GM23338 (cell line): ENCODE measurements at places on chromosomes 12 and 14. TPM values are rescaled to one million over a fixed set of nuclear protein-coding genes. Genes with fewer than 3 reads are reported as not detected.
A peak's percentile ranks its signal among the peaks of the same experiment; 100 is the strongest.

PTPN11 gene
- 71.9 and 87.0 TPM in 2 replicates for polyA plus RNA-seq

SRP54 gene
- 53.4 and 60.4 TPM in 2 replicates for polyA plus RNA-seq

ZNF891 gene
- polyA plus RNA-seq, result 1.6 and 1.8 TPM in 2 replicates

BATF gene
- polyA plus RNA-seq, result not detected in 2 replicates

OR4E2 gene
- polyA plus RNA-seq, result not detected in 2 replicates

PPFIA2 gene
- 3.0 and 5.4 TPM in 2 replicates for polyA plus RNA-seq

DNA sequence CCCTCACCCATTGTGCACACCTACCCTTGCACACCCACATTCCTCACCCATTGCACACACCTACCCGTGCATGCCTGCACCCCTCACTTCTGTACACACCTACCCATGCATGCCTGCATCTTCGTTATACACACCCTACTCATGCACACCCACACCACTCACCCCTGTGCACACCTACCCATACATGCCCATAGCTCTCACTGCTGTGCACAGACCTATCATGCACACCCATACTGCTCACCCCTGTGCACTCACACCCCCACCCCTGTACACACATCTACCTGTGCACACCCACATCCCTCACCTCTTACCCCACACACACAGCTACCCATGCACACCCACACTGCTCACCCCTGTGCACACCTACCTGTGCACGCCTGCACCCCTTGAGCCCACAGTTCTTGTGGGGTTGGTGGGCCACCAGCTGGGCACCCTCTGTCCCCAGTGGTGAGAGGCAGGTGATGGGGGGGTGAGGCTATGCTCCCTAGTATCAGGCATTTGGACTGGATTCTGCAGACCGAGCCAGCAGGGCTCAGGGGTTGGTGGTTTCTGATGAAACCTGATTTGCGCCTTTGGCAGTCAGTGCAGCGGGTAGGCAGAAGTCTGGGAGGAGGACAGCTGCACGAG lies 15.6 kb downstream of the CEP170B start:
- no peak for DNase-seq
- no peaks in the 10 kb centered on the region for H3K4me1 ChIP-seq
- H3K36me3 ChIP-seq, result no peaks in the 10 kb centered on the region

GRCh38 chr14:95761436-95761835 lies 47.5 kb upstream of the TCL1A start:
- H3K27me3 ChIP-seq, result no peaks in the 10 kb centered on the region
- no peak overlapping the region for H3K4me3 ChIP-seq
- DNase-seq, result no peak
- H3K4me1 ChIP-seq, result no peaks in the 10 kb centered on the region
- no peaks in the 10 kb centered on the region for H3K36me3 ChIP-seq

DNA sequence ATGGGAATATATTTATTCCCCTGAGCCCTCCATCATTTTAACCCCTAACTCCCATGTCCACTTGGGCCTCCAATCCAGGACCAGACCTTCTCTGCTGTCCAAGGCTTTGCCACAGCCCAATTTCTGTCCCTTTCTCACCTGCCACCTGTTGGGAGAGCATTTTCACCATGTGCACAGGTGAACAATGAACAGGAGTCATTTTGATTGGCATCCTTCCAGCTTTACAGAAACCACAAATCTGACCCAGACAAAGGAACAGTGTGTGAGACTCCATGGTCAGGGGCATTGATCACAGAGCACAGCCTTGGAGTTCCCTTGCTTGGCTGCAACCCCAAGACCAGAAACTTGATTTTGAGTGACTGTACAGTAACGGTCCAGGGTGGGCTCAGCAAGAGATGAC lies 91.9 kb downstream of the CRACR2A start:
- no peak overlapping the region for H3K27ac ChIP-seq
- H3K4me3 ChIP-seq, result no peak overlapping the region
- H3K27me3 ChIP-seq, result no peaks in the 10 kb centered on the region
- no peaks in the 10 kb centered on the region for H3K36me3 ChIP-seq

DNA sequence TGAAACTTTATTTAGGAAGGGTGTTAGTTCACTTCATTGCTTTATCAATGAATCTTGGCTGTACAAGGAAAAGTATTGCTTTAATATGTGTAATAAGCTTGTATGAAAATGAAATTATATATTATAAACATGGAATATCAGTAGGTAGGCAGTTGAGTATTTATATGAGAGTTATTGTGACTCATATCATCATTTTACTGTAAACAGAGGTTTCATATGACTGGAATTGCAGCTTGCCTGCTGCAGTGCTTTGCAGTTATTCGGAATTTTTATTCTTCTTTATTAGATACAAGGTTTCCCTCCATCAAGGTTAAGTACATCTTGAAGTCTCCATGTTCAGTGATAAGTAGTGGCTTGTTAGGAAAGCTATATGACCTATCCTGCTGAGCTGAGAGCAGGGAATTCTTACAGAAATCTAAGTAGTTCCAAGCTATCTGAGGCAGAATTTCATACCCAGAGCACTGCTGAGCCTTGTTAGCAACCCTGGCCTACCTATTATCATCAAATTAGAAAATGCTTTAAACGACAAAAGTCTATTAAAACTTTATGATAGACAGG lies 111.2 kb downstream of the MGST1 start:
- no peaks in the 10 kb centered on the region for H3K27me3 ChIP-seq
- no peak for DNase-seq
- H3K36me3 ChIP-seq, result no peaks in the 10 kb centered on the region
- H3K4me3 ChIP-seq, result no peak overlapping the region

- no peak overlapping the region for H3K27ac ChIP-seq
- no peak for DNase-seq
- H3K4me3 ChIP-seq, result no peak overlapping the region
- H3K36me3 ChIP-seq, result no peaks in the 10 kb centered on the region
- no peaks in the 10 kb centered on the region for H3K27me3 ChIP-seq
- H3K4me1 ChIP-seq, result no peaks in the 10 kb centered on the region
Measured at GRCh38 chr12:83920821-83921547, 991.6 kb downstream of the SLC6A15 start.

DNA sequence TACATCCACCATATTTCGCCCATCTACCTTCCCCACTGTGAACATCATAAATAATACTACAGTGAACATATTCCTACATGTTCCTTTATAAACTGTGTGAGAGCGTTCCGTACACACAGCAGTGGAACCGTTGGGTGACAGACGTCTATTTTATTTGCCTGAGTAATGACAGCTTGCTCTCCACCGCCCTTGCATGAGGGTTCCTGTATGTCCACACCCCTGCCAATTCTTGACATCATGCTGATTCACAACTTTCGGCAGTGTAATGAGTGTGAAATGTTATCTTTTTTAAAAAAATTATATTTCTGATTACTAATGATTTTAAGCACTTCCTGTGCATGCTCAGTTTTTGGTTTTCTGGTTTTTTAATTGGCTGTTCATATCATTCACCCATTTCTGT lies 4.3 kb upstream of the RAD52 start:
- no peak overlapping the region for H3K4me3 ChIP-seq
- H3K27me3 ChIP-seq, result no peaks in the 10 kb centered on the region
- no peak overlapping the region for H3K27ac ChIP-seq
- DNase-seq, result no peak

DNA sequence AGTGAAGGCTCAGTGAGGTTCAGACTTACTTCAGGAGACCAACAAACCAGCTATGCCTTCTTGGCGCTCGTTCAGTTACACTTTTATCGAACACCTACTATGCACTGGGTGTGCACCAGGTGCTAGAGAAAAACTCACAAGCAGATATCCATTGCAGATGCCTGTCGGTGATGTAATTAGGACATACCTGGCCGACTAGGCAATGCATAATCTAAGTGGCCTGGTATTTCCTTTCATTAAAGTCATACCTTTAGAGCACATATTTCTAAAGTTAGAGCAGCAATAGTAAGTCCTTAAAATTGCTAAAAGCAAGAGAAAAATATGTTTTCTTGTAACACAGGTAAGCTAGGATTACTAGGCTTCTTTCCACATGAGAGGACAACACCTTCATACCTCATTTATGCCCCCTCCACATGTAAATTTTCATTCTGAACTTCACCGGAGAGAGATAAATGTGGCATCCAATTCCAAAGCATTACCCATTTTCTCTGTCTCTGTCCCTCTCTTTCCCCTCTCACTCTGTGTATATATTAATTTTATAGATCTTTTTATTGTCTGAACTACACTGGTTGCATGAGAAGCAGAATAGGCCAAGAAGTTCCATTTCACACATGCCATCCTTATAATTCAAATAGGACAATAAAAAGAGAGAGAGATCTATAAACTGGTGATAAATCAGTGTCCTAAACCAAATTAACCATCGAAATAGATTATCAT lies 242.2 kb downstream of the SPTSSA start:
- no peaks in the 10 kb centered on the region for H3K36me3 ChIP-seq
- no peaks in the 10 kb centered on the region for H3K27me3 ChIP-seq
- no peak for DNase-seq
- H3K27ac ChIP-seq, result no peak overlapping the region

- H3K36me3 ChIP-seq, result no peaks in the 10 kb centered on the region
- 0 out of 2 replicates have a peak overlapping the region, but pooled peaks have one; percentile 55 for H3K27ac ChIP-seq
Measured at GRCh38 chr12:13197032-13197431, 506 bp downstream of the EMP1 start.

- peaks cover 6% of the 10 kb centered on the region; the same call in 1 of the 2 replicates for H3K4me1 ChIP-seq
- peak; percentile 73 for DNase-seq
- H3K36me3 ChIP-seq, result no peaks in the 10 kb centered on the region
- no peaks in the 10 kb centered on the region for H3K27me3 ChIP-seq
Measured at GRCh38 chr12:47651368-47652254, 54.2 kb downstream of the RPAP3 start.

DNA sequence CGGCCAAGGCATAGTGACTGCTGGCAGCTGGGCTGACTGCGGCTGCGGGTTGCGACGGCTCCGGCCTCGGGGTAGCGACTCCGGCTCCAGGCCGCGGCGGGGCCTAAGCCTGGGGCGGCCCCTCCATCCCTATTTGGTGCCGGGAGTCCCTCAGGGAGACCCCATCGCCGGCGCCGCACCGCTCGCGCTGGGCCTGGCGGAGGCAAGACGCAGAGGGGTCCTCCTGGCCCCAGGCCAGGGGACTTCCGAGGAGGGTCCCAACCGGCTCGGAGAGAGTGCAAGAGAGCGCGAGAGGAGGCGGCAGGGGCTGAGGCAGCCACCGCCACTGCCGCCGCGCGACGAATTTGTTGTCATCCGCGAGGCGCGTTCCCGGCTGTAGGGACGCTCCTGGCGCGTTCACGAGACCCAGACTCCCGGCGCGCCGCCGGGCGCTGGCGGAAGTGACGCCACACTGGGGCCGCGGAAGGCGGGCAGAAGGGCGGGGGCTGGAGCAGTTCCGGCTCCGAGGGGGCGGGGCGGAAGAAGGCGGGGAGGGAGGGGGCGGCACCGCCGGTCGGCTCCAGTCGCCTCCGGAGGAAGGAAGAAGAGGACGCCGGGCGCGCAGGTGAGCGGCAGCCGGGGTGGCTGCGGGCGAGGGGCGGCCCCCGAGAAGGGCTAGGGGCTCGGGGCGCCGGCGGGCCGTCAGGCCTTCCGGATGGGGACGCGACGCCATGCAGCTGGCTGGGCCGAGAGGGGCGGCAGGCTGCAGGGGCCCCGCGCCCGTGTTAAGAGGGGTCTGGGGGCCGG lies at the start of the genes ATG2B and GSKIP:
Gene ATG2B (minus strand): TSS at position 377 of the 786 bp plus-strand sequence. CDS start 365 bp downstream, at position 12.
Gene GSKIP (plus strand): TSS at position 562 of the 786 bp plus-strand sequence. CDS start 18,722 bp downstream, outside the sequence.
- peaks cover 27% of the 10 kb centered on the region for H3K4me1 ChIP-seq
- peak; percentile 97 for DNase-seq
- peak within 1 kb of the TSS; percentile 92 for H3K4me3 ChIP-seq
- no peaks in the 10 kb centered on the region for H3K27me3 ChIP-seq
- peak within 1 kb of the TSS; percentile 84 for H3K27ac ChIP-seq

DNA sequence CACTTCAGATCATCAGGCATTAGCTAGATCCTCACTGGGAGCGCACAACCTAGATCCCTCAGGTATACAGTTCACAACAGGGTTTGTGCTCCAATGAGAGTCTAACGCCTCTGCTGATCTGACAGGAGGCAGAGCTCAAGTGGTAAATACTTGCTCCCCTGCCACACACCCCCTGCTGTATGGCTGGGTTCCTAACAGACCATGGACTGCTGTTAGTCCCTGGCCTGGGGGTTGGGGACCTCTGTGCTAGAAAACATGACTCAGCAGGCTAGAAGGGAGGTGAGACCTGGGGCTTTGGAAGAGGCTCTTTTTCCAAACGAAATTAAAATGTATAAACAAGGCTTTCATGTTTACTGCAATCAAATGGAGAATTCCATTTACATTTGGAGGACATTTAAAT lies 691.1 kb downstream of the FLRT2 start:
- H3K4me3 ChIP-seq, result no peak overlapping the region
- H3K36me3 ChIP-seq, result no peaks in the 10 kb centered on the region
- peak; percentile 80 for DNase-seq
- H3K27ac ChIP-seq, result no peak overlapping the region
- H3K27me3 ChIP-seq, result no peaks in the 10 kb centered on the region

GRCh38 chr14:35532783-35533356 lies 1.1 kb upstream of the INSM2 start:
- DNase-seq, result no peak
- H3K36me3 ChIP-seq, result no peaks in the 10 kb centered on the region
- H3K27ac ChIP-seq, result no peak overlapping the region
- peaks cover 90% of the 10 kb centered on the region for H3K27me3 ChIP-seq
- H3K4me3 ChIP-seq, result peak overlapping the region; percentile 80

DNA sequence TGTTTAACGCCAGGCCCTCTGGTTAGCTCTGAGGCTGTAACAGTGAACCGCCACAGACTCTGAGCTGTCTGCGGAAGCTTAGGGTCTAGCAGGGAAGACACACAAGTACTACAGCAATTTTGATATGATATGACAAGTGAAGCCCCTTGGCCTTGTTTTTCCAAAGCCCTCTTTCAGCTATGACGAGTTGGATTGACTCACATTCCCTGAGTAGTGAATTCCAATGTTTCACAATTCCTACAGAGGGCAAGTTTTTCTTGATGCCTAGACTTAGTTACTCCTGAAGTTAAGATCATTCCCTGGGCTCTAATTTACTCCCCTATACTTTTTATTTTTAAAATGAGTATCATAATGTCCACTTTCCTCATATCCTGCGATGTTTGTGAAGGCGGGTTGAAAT lies 53.3 kb upstream of the CISTR start:
- no peak for DNase-seq
- H3K4me3 ChIP-seq, result no peak overlapping the region
- H3K27me3 ChIP-seq, result peaks cover 30% of the 10 kb centered on the region
- H3K36me3 ChIP-seq, result no peaks in the 10 kb centered on the region
- no peaks in the 10 kb centered on the region for H3K4me1 ChIP-seq
- no peak overlapping the region for H3K27ac ChIP-seq

- H3K36me3 ChIP-seq, result no peaks in the 10 kb centered on the region
- peaks cover 42% of the 10 kb centered on the region for H3K4me1 ChIP-seq
- no peaks in the 10 kb centered on the region for H3K27me3 ChIP-seq
- no peak overlapping the region for H3K27ac ChIP-seq
Measured at GRCh38 chr12:88570103-88570502, 10.2 kb downstream of the KITLG start.

GRCh38 chr12:22299294-22299912 lies 35.1 kb downstream of the ST8SIA1 start:
- H3K36me3 ChIP-seq, result peaks cover 31% of the 10 kb centered on the region
- H3K4me1 ChIP-seq, result peaks cover 2% of the 10 kb centered on the region; the same call in 1 of the 2 replicates
- H3K27ac ChIP-seq, result no peak overlapping the region
- no peak overlapping the region for H3K4me3 ChIP-seq
- peak; percentile 62 for DNase-seq

- peaks cover 17% of the 10 kb centered on the region for H3K4me1 ChIP-seq
- no peak overlapping the region for H3K27ac ChIP-seq
- H3K36me3 ChIP-seq, result no peaks in the 10 kb centered on the region
- no peak overlapping the region for H3K4me3 ChIP-seq
- DNase-seq, result no peak
Measured at GRCh38 chr14:64580467-64580866, 30.7 kb downstream of the PPP1R36 start.

GRCh38 chr12:111445726-111446581 lies 40.2 kb downstream of the SH2B3 start:
- peaks cover 7% of the 10 kb centered on the region for H3K4me1 ChIP-seq
- peaks cover 18% of the 10 kb centered on the region for H3K36me3 ChIP-seq
- peak overlapping the region; percentile 79; the same call in 1 of the 2 replicates for H3K27ac ChIP-seq
- peak; percentile 63 for DNase-seq
- H3K27me3 ChIP-seq, result no peaks in the 10 kb centered on the region
- no peak overlapping the region for H3K4me3 ChIP-seq

GRCh38 chr12:18589316-18589715 lies 148.5 kb downstream of the PLCZ1 start:
- H3K36me3 ChIP-seq, result peaks cover 3% of the 10 kb centered on the region; the same call in 1 of the 2 replicates
